ENCODE measurements at places on chromosomes 5 and 9. TPM values are rescaled to one million over a fixed set of nuclear protein-coding genes. Genes with fewer than 3 reads are reported as not detected.

Gene BRINP1
- total RNA-seq: 0.66 TPM

Gene CARTPT
- total RNA-seq: not detected

Gene PCDHB5
- 2.3 TPM for total RNA-seq

Gene PAPPA
- total RNA-seq: 0.69 TPM

Gene HTR1A
- not detected for total RNA-seq

Gene ADRA1B
- 2.5 TPM for total RNA-seq

Gene BAAT
- total RNA-seq: not detected

Gene PPIC
- total RNA-seq: 47.5 TPM

GRCh38 chr9:3290231-3290840, 235.5 kb downstream of the RFX3 start:
- H3K36me3 ChIP-seq: peaks cover 30% of the 10 kb centered on the region
- H3K4me3 ChIP-seq: no peak overlapping the region
- DNase-seq: no peak
- no peak overlapping the region for H3K27ac ChIP-seq

DNA sequence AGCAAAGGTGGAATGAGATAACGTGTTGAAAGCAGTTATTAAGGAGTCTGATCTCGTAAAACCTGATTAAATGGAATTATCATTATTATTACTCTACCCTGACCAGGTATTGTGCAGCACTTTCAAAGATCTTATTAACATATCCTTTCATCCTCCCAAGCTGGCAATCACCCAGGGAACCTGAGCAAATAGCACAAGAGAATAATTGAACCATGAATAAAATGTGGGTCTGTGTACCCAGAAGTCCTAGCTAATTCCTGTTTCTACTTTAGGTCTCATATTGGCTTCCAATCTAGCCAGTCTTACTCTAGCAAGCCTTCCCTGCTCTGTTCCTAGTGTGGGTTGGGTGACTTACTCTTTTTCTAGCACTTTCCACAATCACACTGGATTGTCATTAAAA, 162.2 kb upstream of the STK32A start:
- DNase-seq: no peak
- H3K27ac ChIP-seq: no peak overlapping the region
- no peaks in the 10 kb centered on the region for H3K27me3 ChIP-seq
- no peaks in the 10 kb centered on the region for H3K4me1 ChIP-seq

DNA sequence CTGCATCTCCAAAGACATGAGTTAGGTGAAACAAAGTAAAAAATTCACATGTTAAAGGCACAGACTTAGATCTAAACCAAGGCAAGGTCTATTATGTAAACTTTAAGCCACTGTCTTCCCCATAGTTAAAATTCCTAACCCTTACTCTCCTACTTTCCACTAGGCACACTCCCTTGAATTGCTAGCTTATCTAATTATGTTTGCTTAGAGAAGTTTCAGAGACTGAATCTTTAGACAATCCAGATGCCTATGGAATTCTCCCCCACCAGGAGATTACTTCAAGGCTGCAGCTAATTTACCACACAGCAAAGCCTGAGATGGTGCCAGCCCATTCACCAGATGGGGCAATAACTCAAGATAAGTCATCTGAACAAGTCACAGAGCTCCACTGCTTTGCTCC, 803.1 kb upstream of the COX7C start:
- H3K27me3 ChIP-seq: no peaks in the 10 kb centered on the region
- H3K27ac ChIP-seq: no peak overlapping the region

DNA sequence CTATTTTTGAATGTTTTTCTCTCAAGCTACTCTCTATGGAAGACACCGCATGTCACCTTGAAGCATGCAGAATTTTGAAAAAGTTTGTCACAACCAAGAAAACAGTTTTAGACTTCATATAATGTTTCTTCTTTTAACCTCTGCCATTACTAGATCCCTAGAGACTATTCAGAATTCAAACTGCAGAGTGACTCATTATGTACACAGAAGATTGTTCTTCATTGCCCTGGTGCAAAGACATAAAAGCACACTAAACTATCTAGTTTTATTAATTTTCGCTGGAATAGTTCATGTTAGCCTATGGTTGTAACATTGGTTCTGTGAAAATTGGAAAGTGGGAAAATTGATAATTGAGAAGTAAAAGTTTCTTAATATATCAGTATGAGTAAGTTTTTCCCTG, 18.4 kb downstream of the F2RL2 start:
- H3K4me1 ChIP-seq: no peaks in the 10 kb centered on the region
- H3K27me3 ChIP-seq: peaks cover 3% of the 10 kb centered on the region
- H3K27ac ChIP-seq: no peak overlapping the region
- H3K36me3 ChIP-seq: no peaks in the 10 kb centered on the region

DNA sequence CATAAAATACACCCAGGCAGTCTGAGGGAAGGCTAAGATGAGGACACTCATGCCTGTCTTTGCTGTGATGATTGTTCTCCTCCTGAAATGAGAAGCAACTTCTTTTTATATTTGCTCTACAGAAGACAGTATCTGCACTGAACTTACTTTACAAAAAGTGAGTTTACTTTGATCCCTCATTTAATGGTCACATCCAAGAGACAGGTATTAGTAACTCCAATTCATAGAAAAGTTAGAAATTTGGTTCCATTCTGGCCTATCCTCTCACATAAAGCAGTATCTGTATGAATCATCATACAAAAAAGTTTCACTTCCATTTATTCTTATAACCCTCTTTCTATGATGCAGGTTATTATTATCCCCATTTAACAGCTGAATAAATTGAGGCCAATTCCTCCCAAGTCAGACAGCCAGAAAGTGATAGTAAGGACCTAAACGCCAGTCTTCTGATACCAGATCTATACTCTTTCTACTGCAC, 15.2 kb downstream of the TSTD2 start:
- no peak overlapping the region for H3K27ac ChIP-seq
- no peak for DNase-seq
- no peak overlapping the region for H3K4me3 ChIP-seq
- H3K27me3 ChIP-seq: no peaks in the 10 kb centered on the region
- peaks cover 68% of the 10 kb centered on the region for H3K36me3 ChIP-seq

GRCh38 chr5:108373426-108373825, 8.5 kb downstream of the FBXL17 start:
- H3K27ac ChIP-seq: no peak overlapping the region
- no peaks in the 10 kb centered on the region for H3K27me3 ChIP-seq
- peaks cover 9% of the 10 kb centered on the region for H3K36me3 ChIP-seq
- peaks cover 25% of the 10 kb centered on the region for H3K4me1 ChIP-seq
- H3K4me3 ChIP-seq: no peak overlapping the region

DNA sequence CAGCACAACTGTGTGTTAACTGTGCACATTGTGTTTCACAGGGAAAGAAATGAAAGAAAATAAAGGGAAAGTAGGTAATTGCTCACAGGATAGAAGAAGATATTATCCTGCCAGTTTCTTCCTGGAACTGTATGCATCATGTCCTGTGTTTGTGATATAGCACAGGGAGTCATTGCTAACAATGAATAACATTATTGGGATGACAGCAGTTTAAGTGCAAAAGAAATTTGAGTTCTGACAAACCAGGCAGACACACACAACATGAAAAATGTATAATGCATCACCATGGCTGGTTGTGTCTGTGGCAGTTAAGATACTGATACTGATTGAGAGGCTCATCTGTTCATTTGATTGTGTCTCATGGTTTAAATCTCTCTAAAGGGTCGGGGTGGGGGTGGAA, 145.4 kb downstream of the SPATA31D1 start:
- no peak overlapping the region for H3K4me3 ChIP-seq
- H3K36me3 ChIP-seq: no peaks in the 10 kb centered on the region
- no peak overlapping the region for H3K27ac ChIP-seq
- no peaks in the 10 kb centered on the region for H3K4me1 ChIP-seq
- DNase-seq: no peak
- H3K27me3 ChIP-seq: peaks cover 11% of the 10 kb centered on the region

DNA sequence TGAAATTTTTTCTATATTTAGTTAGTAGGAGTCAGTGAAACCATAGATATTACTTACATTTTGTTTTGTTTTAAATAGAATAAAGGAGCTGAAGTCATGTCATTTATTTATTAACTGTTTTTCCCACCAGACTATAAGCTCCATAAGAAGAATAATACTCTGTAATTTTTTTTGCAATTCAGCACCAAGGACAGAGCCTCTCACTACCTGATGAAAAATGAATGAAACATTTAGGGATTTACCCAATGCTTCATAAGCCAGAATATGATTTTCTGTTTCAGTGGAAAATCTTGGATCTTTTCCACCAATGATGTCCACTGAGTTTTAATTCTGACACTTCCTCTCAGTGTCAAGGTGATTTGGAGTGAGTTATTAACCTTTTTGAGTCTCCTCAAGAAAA, 624.9 kb upstream of the GRAMD2B start:
- no peaks in the 10 kb centered on the region for H3K4me1 ChIP-seq
- H3K36me3 ChIP-seq: no peaks in the 10 kb centered on the region
- H3K27me3 ChIP-seq: no peaks in the 10 kb centered on the region
- no peak for DNase-seq
- H3K27ac ChIP-seq: no peak overlapping the region

- peaks cover 93% of the 10 kb centered on the region for H3K4me1 ChIP-seq
- DNase-seq: peak; percentile 58
- peak overlapping the region; percentile 87 for H3K4me3 ChIP-seq
These were observed 3.1 kb downstream of the NINJ1 start for GRCh38 chr9:93130861-93131481.

DNA sequence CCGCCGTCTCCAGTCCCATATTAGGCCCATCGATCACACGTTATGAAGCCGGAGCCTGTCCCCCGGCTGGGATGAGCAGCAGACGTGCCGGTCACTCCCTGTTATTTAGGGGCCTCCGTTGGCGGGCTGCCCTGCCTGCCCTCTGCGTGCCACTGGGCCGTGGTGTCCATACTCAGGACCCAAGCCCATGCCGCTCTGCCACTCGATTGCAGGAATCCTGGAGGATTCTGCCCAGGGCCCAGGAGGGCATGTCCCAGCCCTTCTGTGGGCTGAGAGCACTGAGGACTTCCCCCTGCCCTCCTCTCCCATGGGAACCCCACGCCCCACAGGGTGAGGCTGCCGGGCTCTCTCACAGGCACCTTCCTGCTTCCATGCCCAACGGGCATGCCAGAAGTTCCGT, 19.6 kb upstream of the LAMC3 start:
- no peaks in the 10 kb centered on the region for H3K4me1 ChIP-seq
- no peaks in the 10 kb centered on the region for H3K36me3 ChIP-seq
- H3K27me3 ChIP-seq: peaks cover 76% of the 10 kb centered on the region

DNA sequence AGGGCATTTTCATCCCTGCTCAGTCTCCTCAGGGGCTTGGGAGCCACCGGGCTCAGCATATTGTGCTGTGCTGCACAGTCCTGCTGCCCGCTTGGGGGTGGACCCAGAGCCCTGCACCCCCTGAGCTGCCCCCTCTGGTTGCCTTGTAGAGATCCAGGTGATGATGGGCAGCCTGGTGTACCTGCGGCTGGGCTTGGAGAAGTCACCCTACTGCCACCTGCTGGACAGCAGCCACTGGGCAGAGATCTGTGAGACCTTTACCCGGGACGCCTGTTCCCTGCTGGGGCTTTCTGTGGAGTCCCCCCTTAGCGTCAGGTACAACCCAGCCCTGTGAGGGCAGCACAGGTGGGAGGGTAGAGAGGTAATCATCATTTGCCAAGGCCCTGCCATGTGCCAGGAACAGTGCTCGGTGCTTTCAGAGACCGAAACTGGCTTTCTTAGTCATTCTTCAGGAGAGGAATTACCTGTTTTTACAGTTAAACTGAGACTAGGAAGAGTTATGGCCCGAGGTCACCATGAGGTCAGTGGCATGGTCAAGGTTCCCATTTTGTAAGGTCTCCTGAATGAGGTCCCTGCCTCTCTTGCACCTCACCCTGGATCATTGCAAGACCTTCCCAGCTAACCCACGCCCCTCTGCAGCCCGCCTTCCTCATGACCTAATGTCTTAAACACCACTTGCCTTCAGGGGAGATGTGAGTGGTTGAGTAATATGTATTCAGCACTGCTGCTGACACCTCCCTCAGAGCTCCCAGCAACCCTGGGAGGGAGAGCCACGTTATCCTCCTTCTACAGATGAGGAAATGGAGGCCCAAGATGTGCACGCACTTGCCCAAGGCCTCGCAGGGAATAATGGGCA, 7.5 kb downstream of the NHP2 start:
- H3K27me3 ChIP-seq: no peaks in the 10 kb centered on the region
- H3K27ac ChIP-seq: no peak overlapping the region
- H3K36me3 ChIP-seq: peaks cover 100% of the 10 kb centered on the region
- peaks cover 6% of the 10 kb centered on the region for H3K4me1 ChIP-seq

DNA sequence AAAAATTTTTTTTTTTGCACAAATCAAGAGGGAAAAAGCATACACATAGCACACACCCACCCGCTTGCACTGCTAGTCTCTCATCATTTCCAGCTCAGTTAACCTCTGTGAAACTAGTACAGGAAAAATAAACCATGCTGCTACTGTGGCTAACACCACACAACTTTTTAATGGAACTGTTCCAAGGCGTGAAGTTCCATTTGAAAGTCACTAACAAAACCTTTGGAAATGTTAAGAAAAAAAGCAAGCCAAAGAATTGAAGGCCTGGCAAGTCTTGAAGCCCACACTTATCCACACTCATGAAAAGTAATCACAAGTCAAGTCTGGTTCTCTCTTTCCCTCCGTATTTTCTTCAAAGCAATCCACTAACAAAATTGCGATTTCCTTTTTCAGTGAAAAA, 116.3 kb downstream of the FANCC start:
- no peak for DNase-seq
- H3K27me3 ChIP-seq: no peaks in the 10 kb centered on the region
- no peak overlapping the region for H3K27ac ChIP-seq
- peaks cover 12% of the 10 kb centered on the region for H3K4me1 ChIP-seq
- no peaks in the 10 kb centered on the region for H3K36me3 ChIP-seq
